Small intestine (tissue), 16 donors: ENCODE measurements at places on chromosomes 16 and 17. TPM values are rescaled to one million over a fixed set of nuclear protein-coding genes. Genes with fewer than 3 reads are reported as not detected.
A peak's percentile ranks its signal among the peaks of the same experiment; 100 is the strongest.

GRCh38 chr17:43453331-43453812 is 30.4 kb upstream of the DHX8 start:
- DNase-seq = peak; percentile 47

DNA sequence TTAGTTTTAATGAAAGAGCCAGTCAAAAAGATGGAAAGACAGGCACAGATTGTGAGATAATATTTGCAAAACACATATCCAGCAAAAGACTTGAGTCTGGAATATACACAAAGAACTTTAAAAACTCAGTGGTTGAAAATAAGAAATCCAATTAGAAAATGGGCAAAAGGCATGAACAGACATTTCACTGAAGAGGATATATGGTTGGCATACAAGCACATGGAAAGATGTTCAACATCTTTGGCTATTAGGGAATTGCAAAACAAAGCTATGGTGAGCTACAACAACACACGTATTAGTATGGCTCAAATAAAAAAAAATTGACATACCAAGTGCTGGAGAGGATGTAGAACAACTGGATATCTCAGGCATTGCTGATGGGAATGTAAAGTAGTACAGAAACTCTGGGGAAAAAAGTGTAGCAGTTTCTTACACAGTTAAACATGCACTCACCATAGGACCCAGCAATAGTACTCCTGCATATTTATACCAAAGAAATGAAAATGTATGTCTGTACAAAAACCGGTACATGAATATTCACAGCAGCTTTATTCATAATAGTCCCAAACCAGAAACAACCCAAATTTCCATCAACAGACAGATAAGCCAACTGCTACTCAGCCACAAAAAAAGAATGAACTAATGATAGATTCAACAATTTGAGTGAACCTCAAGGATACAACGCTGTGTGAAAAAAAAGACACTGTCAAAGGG is 44.4 kb upstream of the MRTFB start:
- DNase-seq = no peak

GRCh38 chr17:77107506-77108433 is 33.0 kb upstream of the SEC14L1 start:
- DNase-seq = peak; percentile 35

GRCh38 chr16:16189842-16190241 is 33.5 kb downstream of the ABCC6 start:
- no peak for DNase-seq

The ALOX15B gene
- 0.31 TPM for polyA plus RNA-seq

The PYY gene
- polyA plus RNA-seq = 1.8 TPM

- no peak for DNase-seq
These were observed 20.2 kb downstream of the TENT4B start for GRCh38 chr16:50173316-50173715.

- peak; percentile 55 for DNase-seq
These were observed 18.0 kb upstream of the SLC16A5 start for GRCh38 chr17:75069783-75070182.
